ENCODE measurements at places on chromosomes 5 and 9. TPM values are rescaled to one million over a fixed set of nuclear protein-coding genes. Genes with fewer than 3 reads are reported as not detected.

GRCh38 chr5:44842496-44843282, 33.9 kb downstream of the MRPS30 start:
- no peak overlapping the region for H3K27ac ChIP-seq
- no peaks in the 10 kb centered on the region for H3K27me3 ChIP-seq
- H3K4me1 ChIP-seq: no peaks in the 10 kb centered on the region

- H3K36me3 ChIP-seq: no peaks in the 10 kb centered on the region
- H3K27me3 ChIP-seq: peaks cover 10% of the 10 kb centered on the region
- peaks cover 25% of the 10 kb centered on the region for H3K4me1 ChIP-seq
Measured at GRCh38 chr5:1256776-1257175, 31.6 kb downstream of the SLC6A18 start.

- H3K4me1 ChIP-seq: no peaks in the 10 kb centered on the region
- no peaks in the 10 kb centered on the region for H3K36me3 ChIP-seq
- DNase-seq: no peak
- H3K4me3 ChIP-seq: no peak overlapping the region
Measured at GRCh38 chr9:6692881-6693361, 47.4 kb upstream of the GLDC start.

DNA sequence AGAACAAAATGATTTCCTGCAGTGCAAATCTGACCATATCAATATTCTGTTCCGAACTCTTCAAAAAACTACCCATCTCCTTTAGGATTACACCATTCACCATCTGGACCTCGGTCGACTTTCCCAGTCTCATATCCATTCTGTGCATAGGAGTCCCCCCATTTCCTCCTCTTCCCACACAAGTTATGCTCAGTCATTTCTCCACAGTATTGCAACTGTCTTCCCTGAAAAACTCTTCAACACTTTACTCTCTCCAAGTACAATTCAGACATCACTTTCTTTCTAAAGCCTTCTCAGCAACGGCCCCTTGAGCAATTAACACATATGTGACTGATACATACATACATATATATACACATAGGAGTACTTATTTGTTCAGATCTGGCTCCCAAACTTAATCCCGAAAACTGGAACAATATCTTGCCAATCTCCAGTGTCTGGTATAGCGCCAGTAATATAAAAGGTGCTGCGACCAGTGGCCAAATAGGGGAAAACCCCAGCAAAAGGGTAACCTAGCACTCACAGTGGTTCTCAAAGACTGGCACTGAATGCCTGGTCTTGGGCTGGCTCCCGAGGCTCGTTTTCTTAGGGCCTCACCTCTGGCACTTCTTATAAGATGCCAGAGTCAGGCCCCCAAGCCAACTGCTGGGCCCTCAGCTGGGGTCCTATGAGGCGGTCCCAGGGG, 629 bp downstream of the ZBTB26 start:
- no peak for DNase-seq
- H3K27ac ChIP-seq: peak overlapping the region; percentile 94

DNA sequence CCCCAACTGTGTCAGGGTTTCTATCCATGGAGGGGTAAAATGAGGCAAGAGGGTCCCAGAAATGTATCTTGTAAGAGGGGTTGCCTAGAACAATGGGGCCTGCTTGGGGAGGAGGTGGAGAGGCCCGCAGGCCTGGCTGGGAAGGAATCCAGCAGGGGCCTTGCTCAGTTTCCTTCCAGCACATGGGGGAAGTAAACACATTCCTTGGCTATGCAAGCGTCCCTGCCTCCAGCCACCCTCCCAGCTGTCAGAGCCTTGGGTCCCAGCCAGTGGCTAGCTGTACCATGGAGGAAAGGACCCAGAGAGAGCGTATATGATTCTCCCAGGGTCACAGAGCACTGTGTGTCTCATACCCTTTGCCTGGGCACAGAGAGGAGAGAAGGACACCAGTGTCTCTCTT, 71.1 kb upstream of the IL17B start:
- H3K27me3 ChIP-seq: no peaks in the 10 kb centered on the region
- DNase-seq: no peak
- H3K4me3 ChIP-seq: no peak overlapping the region

DNA sequence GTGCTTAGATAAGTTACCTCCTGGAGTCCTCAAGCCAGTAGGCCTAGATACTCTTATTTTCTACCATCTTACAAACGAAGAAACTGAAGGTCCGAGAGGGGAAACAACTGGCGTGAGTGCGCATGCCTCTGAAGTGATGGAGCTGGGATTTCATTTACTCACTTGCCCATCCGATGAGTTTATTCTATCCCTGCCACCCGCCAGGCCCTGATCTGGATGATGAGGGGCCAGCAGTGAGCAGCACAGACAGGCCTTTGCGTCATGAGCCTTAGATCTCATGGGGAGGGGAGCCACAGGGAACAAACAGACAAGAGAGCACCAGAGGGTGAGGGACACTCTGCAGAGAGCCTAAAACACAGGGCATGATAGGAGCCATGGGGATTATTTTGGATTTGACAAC, 34.1 kb upstream of the SLC2A8 start:
- H3K4me1 ChIP-seq: no peaks in the 10 kb centered on the region
- H3K36me3 ChIP-seq: no peaks in the 10 kb centered on the region
- no peak overlapping the region for H3K27ac ChIP-seq

LRRC26 gene
- total RNA-seq: not detected

DNA sequence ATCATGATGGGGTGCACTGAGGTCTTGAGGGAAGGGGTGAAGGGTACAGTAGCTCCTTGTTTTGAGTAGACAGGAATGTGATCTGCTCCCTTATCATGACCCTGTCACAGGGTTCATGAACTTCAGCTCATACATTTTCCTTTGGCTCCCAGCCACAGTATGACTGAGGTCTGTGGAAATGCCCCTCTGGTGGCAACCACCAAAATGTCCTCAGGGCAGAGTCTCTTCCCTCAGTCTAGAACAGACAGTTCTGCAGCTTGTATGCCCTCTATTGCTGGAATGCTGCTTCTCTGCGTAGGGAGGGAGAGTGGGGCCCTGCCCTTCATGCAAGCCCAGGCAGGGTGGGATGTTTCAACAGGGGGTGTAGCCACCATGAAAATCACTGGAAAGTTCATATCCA, 53.8 kb upstream of the SNCAIP start:
- H3K4me3 ChIP-seq: no peak overlapping the region
- no peaks in the 10 kb centered on the region for H3K4me1 ChIP-seq
- DNase-seq: no peak
- no peak overlapping the region for H3K27ac ChIP-seq
- H3K36me3 ChIP-seq: no peaks in the 10 kb centered on the region

GRCh38 chr9:89711866-89712265, 107.1 kb downstream of the GADD45G start:
- no peak for DNase-seq
- no peaks in the 10 kb centered on the region for H3K36me3 ChIP-seq
- H3K27me3 ChIP-seq: no peaks in the 10 kb centered on the region
- H3K4me1 ChIP-seq: peaks cover 12% of the 10 kb centered on the region

- H3K27ac ChIP-seq: no peak overlapping the region
- no peak overlapping the region for H3K4me3 ChIP-seq
- no peaks in the 10 kb centered on the region for H3K36me3 ChIP-seq
- no peaks in the 10 kb centered on the region for H3K27me3 ChIP-seq
- H3K4me1 ChIP-seq: no peaks in the 10 kb centered on the region
Measured at GRCh38 chr5:144405991-144406390, 235.3 kb downstream of the KCTD16 start.

Data from T-cell (primary cell).